Renal cortical epithelial cell (primary cell): ENCODE measurements at places on chromosomes 6 and 20.

DNA sequence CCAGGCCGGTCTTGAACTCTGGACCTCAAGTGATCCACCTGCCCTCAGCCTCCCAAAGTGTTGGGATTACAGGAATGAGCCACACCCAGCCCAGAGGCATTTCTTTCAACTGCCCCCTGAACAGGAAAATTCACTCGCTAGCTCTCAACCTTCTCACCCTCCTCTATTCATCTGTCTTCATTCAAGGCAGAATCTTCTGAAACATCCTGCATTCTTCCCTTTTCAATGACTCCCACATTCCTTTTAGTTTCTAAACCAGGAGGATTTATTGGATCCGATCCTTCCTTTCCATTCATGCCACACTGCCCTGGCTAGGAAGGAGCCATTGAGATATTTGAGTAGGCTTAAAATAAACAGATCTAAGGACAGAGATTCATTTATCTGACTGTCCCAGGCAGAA is 52.9 kb downstream of the C6orf52 start:
- no peak for DNase-seq

DNA sequence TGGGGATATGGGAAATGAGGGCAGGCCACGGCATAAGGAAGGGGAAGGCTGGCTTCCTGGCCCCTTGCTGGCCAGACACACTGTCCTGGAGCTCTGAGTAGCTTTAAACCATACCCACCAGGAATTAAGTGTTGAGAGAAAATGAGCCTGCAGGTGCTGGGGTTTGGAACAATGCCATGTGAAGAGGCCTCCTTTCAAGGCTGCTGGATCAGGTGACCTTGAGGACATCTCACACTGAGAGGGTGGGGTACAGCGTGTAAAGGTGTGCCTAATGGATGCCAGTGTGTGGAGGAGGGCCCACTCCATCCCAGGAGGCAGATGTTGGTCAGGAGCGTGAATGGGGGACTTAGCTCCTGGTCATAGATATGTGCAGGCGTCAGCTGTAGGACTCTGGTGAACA is 74.8 kb upstream of the MLN start:
- no peak for DNase-seq

- DNase-seq: no peak
Measured at GRCh38 chr6:150848400-150848799, 17.1 kb upstream of the MTHFD1L start.

GRCh38 chr20:43983904-43984361 is 69.3 kb downstream of the TOX2 start:
- no peak for DNase-seq

DNA sequence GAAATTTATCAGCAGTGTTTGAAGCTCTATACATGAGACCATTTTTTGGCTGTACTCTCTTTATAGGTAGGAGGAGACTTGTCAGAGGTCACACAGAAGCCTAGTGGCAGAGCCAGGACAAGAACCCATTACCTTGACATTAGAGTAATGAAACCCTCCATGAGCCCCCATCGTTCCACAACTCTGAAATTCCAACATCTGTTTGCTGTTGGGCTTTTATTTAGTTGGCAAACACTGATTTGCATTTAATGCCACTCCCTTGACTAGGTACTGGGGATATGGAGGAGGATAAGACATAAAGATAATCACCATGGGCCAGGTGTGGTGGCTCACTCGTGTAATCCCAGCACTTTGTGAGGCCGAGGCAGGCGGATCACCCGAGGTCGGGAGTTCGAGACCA is 1.6 kb downstream of the GSS start:
- no peak for DNase-seq
